Activated CD4-positive, alpha-beta T cell treated with anti-CD3 and anti-CD28 coated beads, Interleukin-10, Interleukin-2, amounts not matched to agents 100 ng/mL and 50 ng/mL, durations not matched to agents 16 hours and 8 hours (primary cell): ENCODE measurements at places on chromosomes 11 and 22.

DNA sequence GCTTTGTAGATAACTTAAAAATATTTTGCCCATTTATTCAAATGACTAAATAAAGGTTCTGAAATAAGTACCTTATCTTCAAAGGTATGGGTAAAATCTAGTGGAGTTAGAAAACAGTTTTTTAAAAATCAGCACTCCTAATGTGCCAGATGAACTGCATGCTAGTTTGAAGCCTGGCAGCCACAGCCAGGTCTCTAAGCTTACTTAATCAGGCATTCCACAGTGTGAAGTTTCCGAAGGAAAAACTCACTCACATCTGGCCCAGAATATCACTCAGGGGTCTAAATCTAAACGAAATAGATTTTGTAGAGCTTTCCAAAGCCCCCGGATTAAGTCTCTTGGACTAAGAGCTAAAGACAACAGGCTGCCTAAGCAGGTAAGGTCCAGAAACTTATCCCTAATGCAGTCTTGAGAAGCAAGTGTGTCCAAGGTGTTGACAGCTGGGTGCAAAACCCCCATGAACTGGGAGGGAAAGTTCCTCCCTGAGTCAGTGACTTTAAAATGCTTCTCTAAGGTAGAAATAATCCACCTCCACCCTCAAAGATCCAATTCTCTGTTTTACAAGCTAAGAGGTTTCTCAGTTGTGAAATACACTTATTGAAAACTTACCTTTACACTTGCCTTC lies 157.6 kb downstream of the FCHSD2 start:
- DNase-seq = no peak

DNA sequence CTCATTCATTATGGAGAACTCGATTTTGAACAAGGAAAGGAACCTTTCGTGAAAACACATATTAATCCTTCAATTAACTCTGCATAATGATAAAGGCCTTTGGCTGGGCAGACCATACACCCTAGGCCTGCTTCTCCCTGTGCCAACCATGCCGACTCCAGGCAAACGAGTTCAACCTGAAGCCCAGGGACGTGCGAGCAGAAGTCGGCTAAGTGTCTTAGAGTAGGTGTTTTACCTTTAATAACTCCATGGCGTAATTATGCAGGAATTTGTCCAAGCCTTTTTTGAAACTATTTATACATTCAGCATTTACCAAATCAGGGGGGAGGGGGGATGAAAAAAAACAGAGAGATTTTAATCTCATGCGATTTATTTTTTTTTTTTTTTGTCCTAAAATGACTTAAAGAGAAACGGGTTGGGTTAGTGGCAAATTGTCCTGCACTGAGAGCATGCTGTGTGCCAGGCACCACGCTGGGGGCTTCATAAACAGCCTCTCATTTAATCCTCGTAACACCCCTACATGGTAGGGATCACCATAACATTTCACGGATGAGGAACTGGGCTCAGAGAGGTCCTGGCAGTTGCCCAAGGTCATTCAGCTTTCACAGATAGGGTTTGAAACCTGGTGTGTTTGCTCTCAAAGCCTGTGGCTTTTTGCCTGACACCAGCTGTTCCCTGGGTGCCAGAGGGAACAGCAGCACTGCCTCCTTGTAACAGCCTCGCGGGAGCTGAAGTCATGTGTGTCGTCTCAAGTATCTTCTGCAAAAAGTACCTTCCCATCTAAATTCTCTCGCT lies 423.9 kb downstream of the MN1 start:
- no peak for DNase-seq

DNA sequence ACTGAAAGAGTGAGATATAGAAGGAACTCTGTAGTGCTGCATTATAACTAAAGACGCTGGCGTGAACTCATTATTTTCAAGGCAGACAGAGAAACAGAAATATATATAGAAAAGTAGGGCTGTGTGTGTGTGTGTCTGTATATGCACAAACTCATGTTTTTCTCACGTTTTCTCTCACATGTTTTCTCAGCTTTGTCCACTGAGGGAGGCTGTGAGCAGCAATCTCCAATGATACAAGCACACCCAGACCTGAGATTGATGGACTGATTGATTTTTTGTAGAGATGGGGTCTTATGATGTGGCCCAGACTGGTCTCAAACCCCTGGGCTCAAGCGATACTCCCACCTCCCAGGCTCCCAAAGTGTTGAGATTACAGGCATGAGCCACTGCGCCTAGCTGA lies 122.5 kb downstream of the SERGEF start:
- no peak for DNase-seq

DNA sequence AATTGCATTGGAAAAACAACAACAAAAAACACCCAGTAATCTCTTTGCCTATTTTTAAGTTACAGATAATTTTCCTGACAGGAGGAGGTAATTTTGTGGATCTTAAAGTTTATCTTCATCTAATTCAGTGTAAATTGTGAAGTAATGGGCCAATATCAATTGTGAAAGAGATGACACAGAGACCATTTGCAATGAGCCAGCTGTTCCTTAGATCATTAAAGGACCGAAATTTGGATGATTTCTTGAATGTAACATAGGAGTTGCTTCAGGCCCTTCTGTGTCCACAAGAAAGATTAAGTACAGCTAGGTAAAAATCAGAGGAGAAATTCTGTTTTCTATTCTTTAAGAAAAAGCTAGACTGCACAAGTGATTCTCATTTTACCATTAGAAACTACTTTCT lies 718.5 kb upstream of the ANO3 start:
- DNase-seq = no peak

- DNase-seq = no peak
Measured at GRCh38 chr11:128620309-128621100, 33.1 kb upstream of the ETS1 start.

DNA sequence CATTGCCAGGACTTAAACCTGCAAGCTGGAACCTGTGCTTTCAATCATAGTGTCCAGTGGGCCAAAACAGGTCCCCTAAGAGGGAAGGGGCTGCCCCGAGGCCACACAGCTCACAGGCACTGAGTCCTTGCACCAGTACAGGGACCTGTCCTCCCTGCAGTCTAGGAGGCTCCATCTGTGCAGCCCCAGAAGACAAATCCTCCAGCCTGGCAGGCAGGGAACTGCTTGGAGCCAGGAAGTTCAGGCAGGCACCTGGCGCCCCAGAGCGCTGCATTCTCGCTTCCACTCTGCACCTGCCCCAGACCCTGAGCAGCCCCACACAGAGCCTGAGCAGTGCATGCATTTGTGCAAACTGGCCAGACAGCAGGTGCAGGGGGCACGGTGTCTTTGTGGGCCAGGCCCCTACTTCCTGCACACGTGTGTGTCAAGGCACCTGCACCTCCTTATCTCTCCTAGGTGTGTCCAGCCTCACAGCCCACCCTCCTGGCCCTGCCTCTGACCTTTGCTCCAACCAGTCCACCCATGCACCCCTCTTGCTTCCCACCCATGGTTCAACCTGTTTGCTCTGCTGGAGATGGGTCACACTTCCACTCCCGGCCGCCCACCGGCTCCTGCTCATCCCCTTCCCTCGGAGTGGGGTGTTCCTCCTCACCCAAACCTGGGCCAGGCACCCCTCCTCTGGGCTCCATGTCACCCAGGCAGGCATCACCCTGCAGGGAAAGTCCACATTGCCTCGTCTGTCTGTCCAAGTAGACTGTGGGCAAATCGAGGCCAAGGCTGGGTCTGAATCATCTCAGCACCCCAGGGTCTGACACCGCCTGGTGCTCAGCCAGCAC lies 19.0 kb downstream of the LINC01488 start:
- no peak for DNase-seq

DNA sequence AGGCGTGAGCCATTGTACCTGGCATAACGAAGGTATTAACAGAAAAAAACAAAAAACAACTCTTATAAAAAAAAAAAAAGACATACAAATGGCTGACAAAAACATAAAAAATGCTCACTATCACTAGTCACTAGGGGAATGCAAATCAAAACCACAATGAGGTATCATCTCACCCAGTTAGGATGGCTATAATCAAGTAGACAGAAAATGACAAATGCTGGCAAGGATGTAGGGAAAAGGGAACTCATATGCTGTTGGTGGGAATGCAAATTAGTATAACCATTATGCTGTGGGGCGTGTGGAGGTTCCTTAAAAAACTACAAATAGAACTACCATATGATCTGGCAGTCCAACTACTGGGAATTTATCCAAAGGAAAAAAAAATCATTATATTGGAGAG lies 17.0 kb downstream of the THY1 start:
- no peak for DNase-seq

GRCh38 chr11:45182902-45183301 lies 36.5 kb downstream of the PRDM11 start:
- no peak for DNase-seq

DNA sequence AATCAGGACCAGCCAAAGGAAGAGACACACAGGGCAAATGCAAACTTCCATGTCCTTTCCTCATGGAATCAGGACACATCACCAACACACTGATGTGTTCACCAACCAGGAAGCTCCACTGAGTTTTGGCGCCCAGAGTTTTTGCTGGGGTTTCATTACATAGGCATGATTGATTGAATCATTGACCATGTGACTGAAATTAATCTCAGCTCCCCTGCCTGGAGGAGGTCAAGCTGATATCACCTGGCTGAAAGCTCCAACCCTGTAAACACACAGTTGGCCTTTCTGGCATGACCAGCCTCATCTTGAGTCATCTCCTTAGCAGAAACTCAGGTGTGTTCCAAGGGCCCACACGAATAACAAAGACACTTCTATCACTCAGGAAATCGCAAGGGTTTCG lies 133.2 kb downstream of the TRIM29 start:
- DNase-seq = no peak

GRCh38 chr11:123562829-123563228 lies 91.6 kb downstream of the SCN3B start:
- DNase-seq = no peak

DNA sequence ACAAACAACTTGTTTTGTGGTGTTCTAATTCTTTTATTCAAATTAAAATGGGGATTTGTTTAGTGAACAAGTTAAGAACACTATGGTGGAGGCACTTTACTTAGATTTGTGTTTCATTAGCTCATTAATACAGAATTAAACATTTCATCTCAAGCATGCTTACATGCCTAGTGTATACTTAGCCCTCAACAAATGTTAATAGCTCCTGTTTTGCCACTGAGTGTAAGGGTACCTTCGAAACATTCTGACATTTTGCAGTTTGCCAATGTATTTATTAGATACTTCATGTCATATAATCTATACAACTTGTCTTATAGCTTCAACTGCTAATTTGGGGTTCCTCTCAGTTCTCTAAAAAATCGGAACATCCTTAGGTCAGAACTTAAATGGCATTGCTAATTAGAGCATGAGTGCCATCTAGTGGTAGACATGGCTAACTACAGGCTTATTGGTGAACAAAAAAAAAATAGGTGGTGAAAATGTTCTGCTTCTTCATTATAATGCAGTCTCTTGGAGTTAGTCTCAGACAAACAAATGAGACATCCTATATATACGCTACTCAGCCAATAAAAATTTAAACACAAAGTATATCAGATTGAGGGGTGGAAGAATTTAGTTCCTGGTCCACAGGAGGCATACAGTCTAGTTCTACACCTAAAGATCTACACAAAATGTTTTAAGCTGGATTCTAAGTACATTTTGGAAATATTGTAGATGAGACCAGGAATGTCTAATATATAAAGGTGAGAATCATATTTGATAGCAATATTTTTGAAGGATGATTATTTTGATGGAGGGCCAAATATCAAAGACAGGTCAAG lies 4.9 kb upstream of the CNTN5 start:
- DNase-seq = peak; percentile 34

DNA sequence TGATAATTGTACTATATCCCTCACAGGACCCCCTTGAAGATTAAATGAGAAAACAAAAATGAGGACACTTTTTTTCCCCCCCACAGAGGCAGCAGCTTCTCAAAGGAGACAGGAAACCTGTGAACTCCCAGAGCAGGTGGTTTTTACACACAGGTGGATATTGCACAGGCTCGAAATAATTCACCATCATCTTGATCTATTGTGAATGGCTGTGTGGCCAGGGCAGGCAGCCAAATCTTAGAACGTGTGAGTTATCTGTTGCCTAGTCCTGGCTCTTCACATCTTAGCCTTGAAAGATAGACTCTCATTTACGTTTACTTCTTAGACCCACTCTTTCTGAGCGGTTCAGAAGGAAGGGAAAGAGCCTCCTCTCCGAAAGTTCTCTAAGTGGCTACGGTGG lies 23.5 kb downstream of the PPFIBP2 start:
- no peak for DNase-seq

DNA sequence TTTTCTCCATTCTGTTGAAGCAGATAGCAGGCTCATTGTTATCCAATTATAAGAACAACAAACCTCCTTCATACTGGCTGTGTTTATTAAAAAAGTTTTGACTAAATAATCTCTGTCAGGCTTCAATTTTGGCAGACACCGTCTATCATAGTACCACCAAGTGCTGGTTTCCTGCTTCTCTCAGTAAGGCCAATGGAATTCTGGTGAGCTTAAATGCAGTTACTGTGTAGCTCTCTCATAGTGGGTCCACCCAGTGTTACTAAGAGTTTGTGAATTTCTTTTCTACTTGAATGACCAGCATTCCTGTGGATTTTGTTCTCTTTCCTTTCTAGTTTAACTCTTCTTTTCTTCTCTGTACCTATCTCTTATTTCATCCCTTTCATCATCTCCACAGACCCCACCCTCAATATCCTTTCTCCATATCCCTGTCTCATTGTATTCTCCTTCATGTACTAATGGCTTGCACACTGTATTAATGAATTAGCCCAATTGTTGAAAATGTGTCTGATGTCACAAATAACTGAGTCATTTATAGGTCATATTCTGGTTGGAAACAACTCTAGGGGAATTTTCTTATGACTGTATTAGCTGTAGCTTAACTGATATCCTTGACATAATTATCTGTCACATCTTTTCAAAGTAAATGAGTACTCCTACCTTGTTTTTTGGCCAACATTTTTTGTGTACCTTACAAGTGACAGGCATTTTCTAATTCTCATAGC lies 372.1 kb downstream of the FAT3 start:
- no peak for DNase-seq

GRCh38 chr11:7220636-7221035 lies 31.1 kb upstream of the SYT9 start:
- DNase-seq = no peak

DNA sequence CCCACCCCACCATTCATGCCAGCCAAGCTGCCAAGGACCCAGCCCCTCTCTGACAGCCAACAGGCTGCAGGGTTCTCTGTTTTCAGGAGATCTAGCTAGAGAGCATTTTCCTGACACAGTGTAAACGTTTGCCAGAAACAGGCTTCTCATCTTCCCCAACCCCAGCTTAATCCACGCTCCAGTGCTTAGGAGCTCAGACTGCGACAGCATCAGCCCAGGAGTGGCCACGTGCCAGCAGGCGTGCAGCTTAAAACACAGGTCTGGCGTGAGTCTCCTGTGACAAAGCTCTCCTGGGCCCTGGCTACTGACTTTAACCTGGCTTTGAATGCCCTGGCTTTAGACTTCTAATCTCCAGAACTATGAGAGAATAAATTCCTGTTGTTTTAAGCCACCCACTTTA lies 66.6 kb downstream of the GALNT18 start:
- no peak for DNase-seq

DNA sequence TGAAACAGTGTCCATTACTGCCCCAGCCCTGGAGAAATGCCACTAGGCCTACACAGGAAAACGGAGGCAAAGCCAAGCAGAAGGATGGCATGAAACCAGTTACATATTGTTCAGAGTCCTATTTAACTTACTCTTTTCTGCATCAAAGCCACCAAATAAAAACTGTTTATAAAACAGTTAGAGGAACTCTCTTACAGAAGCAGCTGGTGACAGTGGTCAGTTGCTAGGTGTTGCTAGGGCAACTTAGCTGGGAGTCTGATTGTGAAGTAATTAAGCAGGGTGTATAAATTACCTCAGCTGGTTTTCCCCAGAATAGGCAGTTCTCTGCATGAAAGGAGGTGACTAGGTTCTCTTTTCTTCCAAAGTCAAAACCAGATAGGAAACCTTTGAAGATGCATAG lies 115.6 kb upstream of the ZBED5 start:
- no peak for DNase-seq

- DNase-seq = no peak
Measured at GRCh38 chr11:122155765-122156527, 39.9 kb upstream of the BLID start.
